HCEC 1CT (cell line): ENCODE measurements at places on chromosomes 6 and 20.

- DNase-seq, result no peak
Measured at GRCh38 chr6:110689275-110689935, 125.9 kb downstream of the CDK19 start.

- no peak for DNase-seq
Measured at GRCh38 chr6:83202031-83202430, 8.9 kb downstream of the RWDD2A start.

DNA sequence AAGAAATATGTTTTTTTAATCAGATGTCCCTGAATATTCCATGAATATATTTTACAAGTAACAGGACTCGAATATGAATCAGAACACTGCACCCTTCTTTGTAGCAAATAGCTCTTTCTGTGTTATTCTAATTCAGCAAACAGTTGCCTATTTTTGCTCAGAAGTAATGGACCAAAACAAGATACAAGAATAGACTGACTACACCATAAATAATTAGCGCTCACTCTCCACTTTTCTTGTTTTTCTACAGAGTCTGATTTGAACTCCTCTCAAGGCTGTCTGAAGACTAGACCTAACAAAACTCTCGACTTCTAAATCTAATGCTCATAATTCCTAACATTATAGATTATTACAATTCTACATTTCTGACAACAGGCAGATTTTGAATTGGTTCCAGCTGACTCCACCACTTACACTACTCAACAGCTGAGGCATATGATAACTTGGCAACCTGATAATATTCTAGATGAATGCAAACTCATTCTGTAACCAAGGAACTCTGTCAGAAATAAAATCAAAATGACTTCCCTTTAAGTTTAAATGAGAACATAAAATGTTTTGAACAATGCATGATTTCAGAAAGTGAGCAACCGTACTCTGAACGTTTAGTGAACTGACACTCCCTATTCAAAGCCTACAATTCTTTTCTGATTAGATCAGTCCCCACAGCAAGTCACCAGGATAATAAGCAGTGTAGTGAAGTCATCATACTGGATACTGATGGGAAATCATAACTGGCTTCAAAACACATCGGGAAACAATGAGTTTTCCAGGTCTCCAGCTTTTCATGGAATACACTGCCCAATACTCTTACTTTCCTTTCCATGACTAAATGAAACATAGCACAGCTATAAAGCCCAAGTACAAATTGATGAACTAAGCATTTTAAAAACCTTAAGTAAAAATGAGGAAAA is 114.2 kb upstream of the BEND6 start:
- DNase-seq, result peak; percentile 87

DNA sequence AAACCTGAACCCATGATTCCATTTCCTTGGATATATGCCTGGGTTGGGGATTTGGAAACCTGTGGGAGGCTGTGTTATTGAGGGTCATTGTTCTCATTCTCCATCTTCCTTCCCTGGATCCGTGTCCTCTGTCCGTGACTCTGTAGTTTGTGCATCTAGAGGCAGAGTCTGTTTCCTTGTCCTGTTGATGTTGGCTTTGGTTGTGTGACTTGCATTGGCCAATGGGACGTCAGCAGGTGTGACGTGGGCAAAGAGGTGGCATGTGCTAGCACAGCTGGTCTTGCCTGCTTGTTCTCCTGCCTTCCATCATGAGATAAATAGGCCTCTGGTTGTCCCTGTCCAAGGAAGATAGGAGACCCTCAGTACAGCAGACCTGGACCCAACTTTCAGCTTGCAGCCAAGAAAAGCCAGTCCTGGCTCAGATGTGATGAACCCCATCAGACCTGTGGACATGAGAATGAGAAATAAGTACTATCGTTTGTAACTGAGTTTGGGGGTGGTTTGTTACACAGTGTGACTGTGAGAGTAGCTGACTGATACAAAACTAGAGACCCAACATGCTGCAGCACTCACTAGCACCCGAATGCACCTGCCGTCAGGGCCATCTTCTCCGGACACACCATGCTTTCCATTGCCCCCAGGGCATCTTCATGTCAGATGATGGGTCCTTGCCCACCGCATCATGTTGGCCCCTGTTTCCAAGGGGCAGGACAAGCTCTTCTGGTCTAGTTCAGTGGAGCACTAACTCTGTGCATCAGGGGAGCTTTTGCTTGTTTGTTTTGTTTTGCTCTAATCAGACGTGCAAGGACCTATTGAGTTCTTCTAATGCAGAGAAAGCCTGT is 195.3 kb upstream of the SULF2 start:
- DNase-seq, result no peak

DNA sequence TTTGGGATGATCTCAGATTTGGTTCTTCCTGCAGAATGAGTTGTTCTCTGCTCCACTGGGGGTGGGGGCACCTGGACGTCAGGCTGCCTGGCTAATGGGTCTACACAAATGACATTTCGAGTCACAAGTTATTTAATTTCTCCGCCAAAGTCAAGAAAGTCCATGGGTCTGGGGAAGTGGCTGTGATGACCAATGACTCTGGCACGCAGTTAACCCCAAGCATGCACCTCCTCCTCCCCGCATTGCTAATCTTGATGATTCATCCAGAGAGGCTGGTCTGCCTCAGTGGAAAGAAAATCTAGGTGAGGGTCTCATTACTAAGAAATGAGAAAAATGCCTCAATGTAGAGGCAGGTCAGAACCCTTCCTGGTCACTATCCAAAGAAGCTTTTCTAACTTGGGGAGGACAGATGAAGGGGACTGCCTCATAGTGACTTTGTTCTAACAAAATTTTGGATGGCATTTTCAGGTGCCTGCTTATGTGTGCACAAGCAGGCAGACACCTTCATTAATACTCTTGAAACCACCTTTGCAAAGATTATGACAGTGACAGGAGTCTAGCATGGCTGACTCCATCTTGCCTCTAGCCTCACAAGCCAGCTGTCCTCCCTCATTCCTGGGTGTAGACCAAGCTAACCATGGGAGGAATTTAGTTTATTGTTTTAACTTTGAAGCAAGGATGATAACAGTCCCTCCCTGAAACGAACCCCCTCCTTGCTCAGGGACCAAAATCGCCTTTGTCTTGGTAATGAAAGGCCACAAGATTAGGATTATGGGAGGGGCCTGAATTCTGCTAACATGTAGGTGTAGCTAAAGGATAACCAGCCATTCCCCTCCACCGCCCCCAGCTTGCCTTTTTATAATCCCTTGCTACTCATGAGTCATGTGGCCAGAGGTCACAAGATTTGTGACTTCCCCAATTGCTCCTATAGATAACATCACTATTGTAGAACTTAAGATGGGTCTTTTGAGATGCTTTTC is 98.6 kb upstream of the MRPS10 start:
- DNase-seq, result peak; percentile 97

GRCh38 chr6:166046226-166046625 is 121.4 kb downstream of the TBXT start:
- DNase-seq, result peak; percentile 97

DNA sequence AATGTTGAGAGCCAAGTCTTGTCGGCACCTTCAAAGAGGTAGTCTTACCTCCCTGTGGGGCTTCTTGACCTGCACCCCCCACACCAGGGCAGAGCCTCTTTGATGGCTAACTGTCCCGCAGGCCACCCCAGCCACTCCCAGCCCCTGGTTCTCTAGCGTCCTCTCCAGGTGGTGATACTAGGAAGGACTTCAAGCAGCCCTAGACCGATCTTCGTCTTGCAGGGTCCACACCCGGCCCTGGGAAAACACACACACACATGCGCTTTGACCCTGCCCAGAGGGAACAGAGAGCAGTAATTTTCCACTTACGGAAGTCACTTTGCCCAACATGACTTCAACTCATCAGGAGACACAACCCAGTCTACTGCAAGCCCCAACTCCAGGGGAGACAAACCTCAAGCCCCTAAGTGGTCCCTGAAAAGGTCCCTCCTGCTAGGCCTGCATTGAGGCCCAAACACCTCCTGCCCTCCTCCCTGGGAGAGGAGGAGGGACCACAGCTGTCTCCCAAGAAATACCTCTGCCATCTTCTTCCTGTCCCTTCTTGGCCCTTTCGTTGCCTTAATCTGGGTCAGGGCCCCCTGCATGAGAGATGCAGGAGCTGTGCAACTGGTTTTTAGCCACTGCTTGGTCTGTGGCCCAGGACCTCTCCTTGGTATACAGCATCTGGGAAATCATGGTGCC is 2.9 kb upstream of the BPIFB1 start:
- no peak for DNase-seq

DNA sequence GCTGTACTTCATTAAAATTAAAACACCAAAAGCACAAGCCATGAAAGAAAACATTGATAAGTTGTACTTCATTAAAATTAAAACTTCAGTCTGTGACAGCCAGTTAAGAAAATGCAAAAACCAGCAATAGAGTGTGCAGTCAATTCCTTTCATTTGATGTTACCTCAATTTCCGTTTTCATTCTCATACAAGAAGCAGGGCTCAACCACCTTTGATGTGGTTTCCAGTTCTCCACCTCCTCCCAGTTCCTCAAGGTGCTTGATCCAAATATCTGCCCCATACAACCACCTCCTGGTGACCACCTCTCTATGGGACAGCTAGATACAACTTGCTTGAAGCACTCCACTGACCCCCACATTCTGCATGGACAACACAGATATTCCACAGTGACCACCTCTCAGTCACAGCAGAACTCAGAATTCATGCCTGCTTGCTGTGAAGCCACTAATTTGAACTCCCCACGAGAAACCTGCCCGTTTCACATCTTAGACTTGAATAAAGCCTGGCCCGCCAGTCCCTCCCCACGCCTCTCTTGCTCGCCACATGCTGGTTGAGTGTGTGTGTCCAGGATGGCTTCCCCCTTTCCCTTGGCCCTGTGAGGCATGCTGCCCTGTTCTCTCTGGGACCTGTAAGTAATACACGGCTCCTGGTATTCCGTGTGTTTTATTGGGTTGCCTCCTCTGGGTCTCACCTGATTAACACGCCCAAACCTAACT is 66.1 kb downstream of the FAM50B start:
- no peak for DNase-seq

DNA sequence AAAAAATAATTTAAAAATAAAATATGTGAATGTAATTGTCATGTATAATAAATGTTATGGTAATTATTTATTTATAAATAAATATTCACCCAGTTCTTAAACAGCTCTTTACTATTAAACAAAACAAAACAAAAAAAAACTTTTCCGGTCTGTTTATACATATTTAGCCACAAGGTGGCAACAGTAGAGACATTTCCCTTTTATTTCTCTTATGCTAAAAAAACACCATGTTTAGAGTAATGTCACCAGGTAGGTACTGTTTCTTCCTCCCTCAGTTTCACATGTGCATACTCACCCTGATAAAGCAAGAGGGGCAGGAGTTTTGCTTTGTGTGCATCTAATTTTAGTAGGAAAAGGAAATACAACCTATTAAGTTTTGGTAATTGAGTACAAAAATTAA is 610.4 kb upstream of the IMPG1 start:
- peak; percentile 22 for DNase-seq

DNA sequence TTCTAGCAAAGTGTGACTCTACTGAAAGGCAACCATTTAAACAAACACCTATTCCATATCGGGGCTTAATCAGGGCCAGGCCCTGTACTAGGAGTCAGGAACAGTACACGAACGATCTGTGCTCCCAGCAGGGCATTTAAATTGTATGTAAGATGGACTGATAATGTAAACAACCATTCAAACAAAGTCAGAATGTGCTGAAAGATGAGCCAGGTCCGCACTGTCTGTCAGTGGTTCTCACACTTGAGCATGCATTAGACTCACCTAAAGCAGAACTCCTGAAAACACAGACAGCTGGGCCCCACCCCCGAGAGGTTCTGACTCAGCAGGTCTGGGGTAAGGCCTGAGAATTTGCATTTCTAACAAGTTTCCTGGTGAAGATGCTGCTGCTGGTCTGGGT is 81.6 kb downstream of the PXDC1 start:
- DNase-seq, result no peak

- no peak for DNase-seq
Measured at GRCh38 chr20:41306061-41306727, 11.3 kb downstream of the ZHX3 start.

DNA sequence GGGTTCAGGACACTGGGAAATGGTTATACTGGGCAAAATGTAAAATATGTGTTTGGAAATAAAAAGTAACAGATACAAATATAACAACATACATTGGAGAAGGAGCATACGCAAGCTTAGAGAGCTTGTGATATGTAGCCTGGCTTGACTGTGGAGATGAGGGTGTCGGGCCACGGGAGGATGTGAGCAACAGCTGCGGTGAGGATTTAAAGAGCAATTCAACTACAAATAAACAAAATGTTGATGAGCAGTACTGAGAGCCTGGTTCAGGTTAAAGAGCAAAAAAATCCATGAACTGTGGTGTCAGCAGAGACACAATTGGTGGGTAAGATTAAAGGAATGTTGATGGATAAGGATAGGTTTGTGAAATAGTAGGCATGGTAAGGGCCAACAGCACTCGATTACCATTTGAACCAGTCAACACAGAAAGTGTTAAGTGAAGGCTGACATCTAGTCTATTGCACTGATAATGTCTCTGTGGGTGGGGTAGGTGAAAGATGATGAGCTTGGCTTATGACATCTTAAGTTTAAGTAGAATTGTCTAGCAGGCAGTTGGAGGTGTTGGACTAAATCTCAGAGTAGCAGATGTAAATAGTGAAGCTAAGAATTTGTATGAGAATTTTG is 723.2 kb downstream of the EPM2A start:
- DNase-seq, result peak; percentile 90

- no peak for DNase-seq
Measured at GRCh38 chr6:162385980-162386379, 341.6 kb downstream of the PRKN start.

- DNase-seq, result peak; percentile 71
Measured at GRCh38 chr20:45036044-45036755, 64.7 kb downstream of the KCNS1 start.

DNA sequence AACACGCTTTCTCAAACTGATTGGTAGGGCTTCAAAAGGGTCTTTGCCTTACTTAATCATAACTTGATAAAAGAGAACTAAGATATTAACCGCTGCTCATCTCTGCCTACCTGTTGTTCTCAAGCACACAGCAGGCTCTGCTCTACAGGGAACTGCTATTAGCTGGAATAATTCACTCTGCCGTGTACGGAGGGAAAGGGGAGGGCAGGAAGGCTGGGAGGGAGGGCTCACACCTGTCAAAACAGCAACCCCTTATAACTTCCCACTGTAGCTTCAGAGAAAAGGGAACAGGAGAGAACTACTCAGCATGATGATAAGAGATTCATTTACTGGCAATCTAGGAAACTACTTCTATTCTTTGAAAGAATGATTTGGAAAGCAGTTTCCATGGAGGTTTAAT is 75.1 kb downstream of the ZMYND8 start:
- DNase-seq, result no peak

- no peak for DNase-seq
Measured at GRCh38 chr6:100493206-100493888, 28.6 kb upstream of the SIM1 start.

GRCh38 chr20:57577679-57578475 is 17.0 kb downstream of the PCK1 start:
- no peak for DNase-seq

DNA sequence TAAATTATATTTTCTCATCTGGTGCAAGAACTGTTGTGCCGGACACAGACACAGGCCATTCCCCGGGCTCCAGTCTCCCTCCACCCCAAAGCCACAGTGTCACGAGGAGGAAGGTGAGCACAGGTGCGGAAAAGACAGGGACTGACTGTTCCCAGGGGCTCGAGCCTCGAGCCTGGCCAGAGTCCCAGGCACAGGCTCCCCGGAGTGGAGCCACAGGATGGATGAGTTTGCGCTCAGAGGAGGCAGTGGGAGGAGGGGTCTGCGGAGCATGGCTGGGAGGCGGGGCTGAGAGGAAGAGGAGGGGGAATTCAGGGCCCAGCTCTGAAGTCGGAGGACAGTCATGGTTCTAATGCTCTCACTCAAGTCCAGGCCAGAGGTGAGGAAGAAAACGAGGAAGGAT is 284.8 kb downstream of the SMOC2 start:
- DNase-seq, result no peak

- no peak for DNase-seq
Measured at GRCh38 chr6:124792386-124792785, 169.9 kb upstream of the RNF217 start.
